NCI-H345 (cell line): ENCODE measurements at places on chromosomes 7 and 10.

DNA sequence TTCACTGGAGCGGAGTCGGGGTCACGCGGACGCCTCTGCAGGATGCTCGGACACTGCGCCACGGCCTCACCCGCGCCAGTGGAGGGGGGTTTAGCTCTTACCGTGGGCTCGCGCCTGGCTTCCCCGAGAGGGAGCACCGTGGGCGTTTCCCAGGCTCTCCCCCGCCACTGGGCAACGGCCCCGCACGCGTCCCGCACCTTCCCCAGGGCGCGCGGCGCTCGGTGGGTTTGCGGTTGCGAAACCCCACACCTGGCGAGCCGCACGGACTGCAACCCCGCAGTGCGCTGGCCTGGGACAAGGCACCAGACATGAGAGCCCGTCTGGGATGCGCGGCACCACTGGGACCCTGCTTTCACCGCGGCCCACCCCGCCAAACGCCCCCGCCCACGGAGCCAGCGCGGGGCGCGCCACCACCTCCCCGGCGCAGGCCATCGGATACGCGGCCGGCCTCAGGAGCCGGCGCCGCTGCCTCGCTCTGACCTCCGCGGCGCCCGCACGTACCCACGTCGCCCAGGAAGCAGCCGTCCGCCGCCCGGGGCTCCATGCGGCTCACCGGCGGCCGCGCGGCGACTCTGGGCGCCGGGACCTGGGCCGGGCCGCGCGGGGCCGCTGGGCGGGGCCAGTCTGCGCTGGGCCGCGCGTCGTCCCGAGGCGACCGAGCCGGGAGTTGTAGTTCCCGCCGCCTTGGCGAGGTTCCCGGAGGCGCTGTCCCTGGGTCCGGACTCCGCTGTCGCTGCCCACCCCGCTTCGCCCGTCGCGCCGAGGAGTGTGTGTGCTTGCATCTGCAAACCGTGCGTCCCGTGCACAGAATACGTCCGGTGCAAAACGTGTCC lies at the start of gene ASB13:
ASB13 (minus strand) TSS at position 588 of the 833 bp plus-strand sequence; CDS start at position 544, 44 bp downstream.
- peak; percentile 42 for DNase-seq

GRCh38 chr7:42495256-42495655 lies 258.2 kb upstream of the GLI3 start:
- no peak for DNase-seq

- no peak for DNase-seq
Observed at GRCh38 chr10:541041-541440, 148.4 kb downstream of the DIP2C start.

DNA sequence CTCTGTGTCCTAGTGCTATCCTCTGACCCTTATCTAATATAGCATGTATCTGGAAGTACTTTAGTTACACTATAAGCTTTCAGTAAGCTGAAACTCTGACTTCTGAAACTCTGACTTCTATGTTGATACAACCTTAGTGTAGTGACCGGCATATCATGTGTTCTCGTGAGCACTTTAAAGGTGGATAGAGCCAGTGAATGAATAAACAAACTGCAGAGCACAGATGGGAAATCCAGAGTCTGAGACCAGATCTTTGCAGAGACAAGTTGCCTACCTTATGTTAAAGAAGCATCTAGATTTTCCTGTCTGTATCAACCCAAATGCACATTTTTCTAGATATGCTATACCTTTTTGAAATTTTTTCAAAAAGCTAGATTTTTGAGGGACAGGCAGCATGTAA lies 3.5 kb downstream of the ACTA2 start:
- no peak for DNase-seq

- no peak for DNase-seq
Observed at GRCh38 chr7:71633551-71634008, 501.6 kb downstream of the GALNT17 start.

DNA sequence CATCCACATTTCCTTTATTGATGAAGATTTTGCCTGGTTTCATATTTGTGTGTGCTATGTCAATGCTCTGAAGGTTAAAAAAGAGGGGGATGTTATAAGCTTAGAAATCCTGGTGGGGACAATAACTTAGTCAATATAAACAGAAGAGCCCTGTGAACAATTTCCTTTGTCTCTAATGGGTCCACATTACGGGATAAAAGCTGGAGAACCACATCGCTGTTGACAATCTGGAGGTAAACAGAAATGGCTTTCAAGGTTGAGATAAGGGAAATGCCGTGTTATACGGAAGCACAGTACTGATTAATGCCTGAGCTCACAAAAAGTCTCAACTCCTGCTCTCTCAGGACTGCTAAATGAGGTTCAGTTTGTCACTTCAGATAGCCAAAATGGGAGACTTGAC lies 16.8 kb downstream of the ASAH2 start:
- DNase-seq: peak; percentile 23

DNA sequence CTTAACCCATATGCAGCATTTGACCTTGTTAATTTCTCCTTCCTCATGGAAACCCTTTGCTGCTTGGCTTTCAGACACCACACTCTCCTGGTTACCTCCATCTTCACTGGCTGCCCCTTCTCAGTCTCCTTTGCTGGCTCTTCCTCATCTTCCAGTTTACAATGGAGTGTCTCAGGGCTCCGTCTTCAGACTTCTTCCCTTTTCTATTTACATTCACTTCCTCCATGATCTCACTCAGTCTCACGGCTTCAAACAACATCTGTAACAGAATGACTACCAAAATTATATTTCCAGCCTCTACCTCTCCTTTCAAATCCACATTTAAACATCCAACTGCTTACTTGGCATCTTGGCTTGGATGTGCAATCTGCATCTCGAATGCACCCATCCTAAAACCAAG lies 140.4 kb downstream of the DKK1 start:
- DNase-seq: no peak

GRCh38 chr10:3776796-3777571 lies 8.0 kb downstream of the KLF6 start:
- no peak for DNase-seq

- no peak for DNase-seq
Observed at GRCh38 chr7:11343136-11343535, 369.5 kb downstream of the PHF14 start.

DNA sequence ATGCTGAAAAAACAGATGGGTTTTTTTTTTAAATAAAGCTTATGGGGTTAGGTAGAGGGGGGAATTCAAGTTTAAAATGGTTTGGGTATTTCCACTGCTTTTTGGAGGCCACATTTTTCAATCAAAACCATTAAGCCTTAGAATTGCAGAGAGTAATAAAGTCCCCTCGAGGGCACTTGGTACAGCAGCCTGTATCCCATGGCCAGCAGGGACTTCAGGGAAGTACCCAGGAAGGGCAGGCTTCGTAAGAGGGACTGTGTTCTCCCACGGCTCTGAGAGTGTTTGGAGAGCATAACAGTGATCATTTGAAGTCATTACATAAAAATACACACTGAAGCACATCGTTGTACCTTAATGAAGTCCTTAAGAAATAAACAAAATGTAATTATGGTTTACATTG lies 432.7 kb downstream of the DPP6 start:
- no peak for DNase-seq

- DNase-seq: no peak
Observed at GRCh38 chr10:44989597-44990301, 11.0 kb upstream of the ZNF22 start.

DNA sequence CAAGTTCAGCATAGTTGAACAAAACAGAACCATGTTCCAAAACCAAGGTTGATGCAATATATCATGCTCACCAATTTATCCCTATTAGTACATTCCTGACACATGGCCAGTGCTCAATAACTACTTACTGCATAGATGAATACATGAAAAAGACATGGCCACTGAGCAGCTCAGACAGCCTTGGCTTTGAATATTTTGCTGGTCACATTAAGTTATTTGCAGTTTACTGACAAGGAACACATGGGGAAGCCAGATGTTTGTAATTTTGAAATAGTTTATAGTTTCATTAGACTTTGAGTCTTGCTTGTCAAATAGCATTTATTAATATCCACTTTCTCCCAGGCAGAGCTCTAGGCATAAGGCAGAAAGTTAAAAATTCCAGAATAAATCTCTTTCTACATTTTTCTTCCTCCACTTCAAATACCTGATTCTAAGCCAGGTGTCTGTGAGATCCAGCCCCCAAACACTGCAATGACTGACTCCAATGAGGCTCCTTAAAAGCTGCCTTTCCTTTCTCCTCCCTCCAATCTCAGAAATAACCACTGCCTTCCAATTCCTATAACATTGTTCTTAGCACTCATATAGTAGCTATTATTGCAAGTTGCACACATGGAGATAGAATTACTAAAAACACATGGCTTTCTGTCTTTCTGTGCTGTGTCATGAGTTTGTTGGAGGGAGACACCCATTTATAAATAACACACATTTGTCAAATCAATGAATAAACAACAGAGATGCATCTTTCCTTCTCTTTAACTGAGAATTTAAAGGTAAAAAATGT lies 91.3 kb downstream of the PCGF5 start:
- DNase-seq: no peak

DNA sequence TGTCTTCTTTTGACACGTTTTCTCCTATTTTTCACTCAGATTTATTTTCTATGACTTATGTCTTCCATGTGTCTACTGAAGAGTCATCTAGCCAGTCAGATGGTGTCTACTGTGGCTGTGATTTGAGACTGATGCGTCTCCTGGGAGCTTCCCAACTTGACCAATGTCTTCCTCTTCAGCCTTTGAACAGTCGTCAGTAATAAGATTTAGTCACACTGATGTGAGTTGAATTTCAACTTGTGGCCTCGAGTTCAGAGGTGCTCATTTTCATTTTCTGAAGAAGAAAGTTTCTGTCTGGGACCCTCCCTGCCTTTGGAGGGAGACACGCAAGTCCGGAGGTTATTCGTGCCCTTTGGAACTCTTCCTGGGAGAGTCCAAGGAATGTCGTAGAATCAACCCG lies 221.9 kb upstream of the INHBA start:
- no peak for DNase-seq

- no peak for DNase-seq
Observed at GRCh38 chr7:33771422-33771821, 133.9 kb upstream of the BMPER start.

- DNase-seq: no peak
Observed at GRCh38 chr7:30412782-30413504, 65.6 kb downstream of the NOD1 start.

DNA sequence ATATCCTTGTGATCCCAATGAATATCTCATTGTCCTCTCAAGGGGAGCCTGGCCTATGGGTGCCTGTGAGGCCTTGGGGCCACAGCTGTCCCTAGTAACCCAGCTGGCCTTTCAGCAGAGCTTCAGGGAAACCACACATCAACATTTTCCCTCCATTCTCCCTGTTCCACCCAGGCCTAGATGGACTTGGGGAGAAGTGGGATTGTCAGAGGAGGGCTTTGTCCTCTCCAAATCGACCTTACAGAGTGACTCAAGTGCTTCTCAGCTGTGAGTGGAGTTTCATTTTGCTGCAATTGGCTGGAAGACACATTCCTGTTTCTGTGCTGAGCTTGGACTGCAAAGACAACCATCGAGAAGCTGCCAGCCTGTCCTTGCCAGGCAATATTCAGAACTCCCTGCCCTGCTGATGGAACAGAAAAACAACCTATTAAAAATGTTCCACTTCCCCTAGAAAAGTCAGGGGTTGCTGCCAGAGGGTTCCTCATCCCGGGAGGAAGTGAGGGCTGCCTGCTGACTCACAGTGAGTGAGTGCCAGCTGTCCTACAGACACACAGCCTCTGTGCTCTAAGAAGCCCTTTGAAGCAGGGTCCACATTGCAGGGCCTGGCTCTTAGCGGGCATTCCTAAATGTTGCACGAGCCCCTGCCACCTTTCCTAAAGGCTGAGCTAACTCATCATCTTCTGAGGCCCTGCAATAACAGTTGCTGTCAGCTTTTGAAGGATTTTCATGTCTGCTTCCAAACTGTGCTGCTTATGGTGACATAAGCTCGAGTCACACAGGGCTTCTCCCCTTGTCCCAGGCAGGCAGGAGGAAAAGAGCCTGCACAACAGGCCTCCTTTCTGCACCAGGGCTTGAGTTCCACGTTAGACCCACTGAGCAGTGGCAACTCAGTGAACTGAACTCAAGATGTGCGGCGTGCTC lies 20.5 kb downstream of the STRA8 start:
- peak; percentile 50 for DNase-seq

DNA sequence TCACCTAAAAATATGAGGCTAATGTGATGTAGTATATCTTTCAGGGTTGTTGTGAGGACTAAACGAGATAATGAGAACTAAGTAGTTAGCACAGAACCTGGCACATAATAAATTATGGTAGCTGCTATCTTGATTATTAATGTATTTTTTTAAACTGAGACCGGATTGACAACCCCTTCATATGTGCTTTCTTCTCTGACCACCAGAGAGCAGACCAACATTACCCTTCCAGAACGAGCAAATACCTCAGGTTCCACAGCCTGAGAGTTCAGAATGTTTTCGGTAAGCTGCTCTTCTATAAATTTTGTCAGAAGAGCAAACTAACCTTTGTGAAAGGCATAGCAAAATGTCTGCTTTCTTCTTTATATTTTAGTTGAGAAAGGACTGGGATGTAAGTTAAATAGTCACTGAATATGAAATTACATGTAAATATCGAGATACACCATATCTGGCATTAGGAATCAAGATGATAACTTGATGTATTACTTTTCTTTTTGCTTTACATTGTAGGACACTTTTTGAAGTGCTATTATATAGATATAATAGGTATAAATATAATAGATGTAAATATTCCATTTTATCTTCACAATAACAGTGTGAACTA lies 13.6 kb upstream of the BPGM start:
- peak; percentile 20 for DNase-seq

DNA sequence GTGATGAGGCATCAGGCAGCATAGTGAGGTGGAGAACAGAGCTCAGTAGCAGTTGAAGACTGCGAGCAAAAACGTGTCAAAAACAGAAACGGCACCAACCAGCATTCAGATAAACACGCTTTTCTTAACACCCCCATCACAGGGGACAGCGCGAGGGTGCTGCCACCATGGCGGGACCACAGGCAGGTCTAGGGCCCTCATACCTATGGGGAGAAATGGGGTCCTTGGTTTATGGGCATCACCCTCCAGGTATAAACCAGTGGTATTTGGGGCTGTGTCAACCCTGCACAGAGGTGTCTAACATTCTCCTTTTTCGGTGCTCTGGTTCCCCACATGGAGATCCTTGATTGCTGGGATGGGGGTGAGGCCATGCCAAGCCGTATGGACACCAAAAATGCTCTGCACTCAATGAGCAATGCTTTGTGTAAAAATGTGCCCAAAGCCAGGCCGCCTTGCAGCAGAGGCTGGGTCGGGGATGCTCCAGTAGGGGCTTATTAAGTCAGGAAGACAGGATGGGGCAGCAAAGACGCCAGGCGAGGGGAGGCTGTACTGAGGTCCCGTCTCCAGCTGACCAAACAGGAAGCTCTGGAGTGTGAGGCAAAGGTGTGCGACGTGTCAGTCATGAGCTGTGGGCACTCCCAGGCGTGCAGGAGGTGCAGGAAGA lies 191.5 kb downstream of the WDR37 start:
- no peak for DNase-seq
